ENCODE measurements at places on chromosomes 2 and 18.

- no peak for DNase-seq
Measured at GRCh38 chr2:219003267-219003634, 10.0 kb upstream of the CRYBA2 start.

DNA sequence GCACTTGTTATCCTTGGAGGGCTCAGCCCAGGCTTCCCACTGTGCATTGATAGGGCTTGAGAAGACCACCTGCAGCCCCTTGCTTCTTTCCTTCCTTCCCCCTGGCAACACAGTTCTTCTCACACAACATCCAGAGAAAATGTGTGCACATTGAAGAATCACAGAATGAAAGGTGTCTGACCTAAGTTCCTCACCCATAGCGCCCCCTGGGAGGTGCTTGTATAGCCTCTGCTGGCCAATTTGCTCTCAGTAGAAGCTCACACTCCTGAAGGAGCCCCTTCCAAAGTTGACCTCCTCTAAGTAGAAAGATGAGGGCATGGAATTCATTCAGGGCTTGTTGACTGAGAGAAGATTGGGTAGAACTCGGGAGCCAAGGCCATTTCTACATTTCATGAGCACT, 758.4 kb upstream of the KLHL29 start:
- DNase-seq, result peak; percentile 56

DNA sequence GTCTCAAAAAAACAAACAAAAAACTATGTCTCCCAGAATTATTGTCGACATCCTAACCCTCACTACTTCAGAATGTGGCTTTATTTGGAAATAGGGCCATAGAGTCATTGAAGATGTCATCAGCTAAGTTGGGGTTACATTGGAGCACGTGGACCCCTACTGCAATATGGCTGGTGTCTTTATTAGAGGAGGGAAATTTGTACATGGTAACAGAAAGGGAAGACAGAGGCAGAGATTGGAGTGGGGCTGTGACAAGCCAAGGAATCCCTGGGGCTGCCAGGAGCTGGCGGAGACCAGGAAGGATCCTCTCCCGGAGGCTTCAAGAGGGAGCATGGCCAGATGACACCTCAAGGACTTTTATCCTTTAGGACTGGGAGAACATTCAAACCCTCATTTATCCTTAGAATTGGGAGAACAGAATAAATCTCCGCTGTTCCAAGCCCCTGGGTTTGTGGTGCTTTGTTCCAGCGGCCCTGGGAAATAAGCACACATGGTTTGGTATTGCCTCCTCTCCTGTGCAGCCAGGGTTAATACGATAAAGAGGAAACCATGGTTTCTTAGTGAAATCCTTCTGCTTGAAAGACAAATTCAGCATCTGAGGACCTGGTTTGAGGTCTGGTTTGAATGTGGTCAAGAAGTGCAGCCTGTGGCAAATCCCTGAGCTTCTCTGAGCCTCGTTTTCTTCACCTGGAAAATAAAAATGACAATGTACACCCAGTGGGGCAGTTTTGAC, 184.7 kb downstream of the MYCN start:
- no peak for DNase-seq

DNA sequence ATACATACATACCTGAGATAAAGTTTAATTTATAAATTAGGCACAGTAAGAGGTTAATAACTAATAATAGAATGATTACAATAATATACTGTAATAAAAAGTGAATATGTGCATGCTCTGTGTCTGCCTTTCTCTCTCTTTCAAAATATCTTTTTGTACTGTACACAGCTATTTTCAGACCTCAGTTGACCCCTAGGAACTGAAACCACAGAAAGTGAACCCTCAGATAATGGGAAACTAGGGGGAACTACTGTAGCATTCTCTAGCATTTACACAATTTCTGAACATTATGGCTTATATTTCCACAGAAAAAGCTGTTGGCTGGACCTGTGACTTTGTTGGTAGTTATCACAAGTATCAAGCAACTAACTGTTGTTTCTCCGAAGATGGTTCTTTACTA, 25.9 kb downstream of the WDR75 start:
- no peak for DNase-seq

DNA sequence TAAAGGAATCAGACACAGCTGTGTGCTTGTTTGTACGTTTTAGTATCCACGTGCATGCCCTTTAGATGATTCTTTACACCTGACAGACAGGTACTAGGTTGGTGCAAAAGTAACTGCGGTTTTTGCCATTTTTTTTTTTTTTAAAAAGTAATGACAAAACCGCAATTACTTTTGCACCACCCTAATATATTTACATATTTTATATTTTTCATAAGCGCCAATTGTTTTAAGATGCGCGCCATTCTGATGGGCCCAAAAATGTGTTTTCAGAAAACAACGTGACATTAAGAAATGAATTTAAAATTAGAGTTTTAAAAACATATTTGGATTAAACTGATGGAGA, 972 bp upstream of the COBLL1 start:
- no peak for DNase-seq

DNA sequence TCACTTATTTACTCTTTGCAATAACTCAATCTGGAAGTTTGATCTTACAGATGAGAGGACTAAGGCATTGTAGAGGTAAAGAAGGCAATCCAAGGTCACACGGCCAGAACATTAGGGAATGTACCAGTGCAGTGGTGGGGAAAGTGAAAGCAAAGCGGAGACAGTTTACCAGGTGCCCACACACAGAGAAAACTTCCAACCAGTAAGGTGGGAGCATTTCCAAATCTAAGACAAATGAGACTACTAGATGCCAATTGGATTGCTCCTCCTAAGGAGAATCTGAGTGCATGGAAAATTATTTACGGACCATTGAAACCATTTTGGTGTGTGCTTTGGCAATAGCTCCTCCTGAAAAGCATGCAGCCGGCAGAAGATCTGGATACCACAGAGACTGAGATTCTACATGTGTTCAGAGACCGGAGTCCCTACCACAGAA, 34.9 kb downstream of the SLC20A1 start:
- DNase-seq, result no peak

GRCh38 chr2:75200140-75201096, 1.1 kb upstream of the TACR1 start:
- peak; percentile 59 for DNase-seq

GRCh38 chr2:142843731-142844130, 33.7 kb upstream of the KYNU start:
- DNase-seq, result peak; percentile 85

GRCh38 chr2:42557306-42557705, 11.1 kb upstream of the MTA3 start:
- no peak for DNase-seq

GRCh38 chr2:44879269-44880124, 62.0 kb upstream of the SIX3 start:
- DNase-seq, result no peak

DNA sequence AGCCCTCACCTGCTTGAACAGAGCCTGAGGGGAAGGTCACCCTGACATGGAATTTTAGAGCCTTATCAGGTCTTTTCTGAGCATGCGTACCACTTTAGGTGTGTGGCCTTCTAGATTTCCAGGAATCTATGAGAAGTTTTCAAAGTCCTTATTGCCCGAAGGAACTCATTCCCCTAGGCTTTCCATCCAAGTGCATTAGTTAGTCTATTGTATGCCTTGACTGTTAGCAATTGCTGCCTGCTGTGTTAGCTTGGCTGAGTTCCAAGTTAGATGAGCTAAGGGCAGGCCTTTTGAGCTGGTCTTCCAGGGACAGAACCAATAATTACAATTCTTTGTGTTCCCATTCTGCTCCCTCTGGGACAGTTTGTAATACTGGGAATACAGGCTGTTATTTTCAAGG, 30.8 kb upstream of the PUM2 start:
- DNase-seq, result peak; percentile 85

GRCh38 chr2:103789381-103790095, 1027.7 kb downstream of the TMEM182 start:
- DNase-seq, result peak; percentile 82

- DNase-seq, result no peak
Measured at GRCh38 chr2:119069781-119070180, 88.8 kb downstream of the C1QL2 start.

GRCh38 chr18:13316063-13316462, 97.5 kb downstream of the LDLRAD4 start:
- no peak for DNase-seq

- DNase-seq, result no peak
Measured at GRCh38 chr18:26714739-26715138, 150.8 kb downstream of the AQP4 start.

GRCh38 chr2:139142252-139142880, 362.2 kb upstream of the NXPH2 start:
- peak; percentile 32 for DNase-seq

Measured in mesendoderm (in vitro differentiated cells).